ENCODE measurements at places on chromosomes 4 and X. TPM values are rescaled to one million over a fixed set of nuclear protein-coding genes. Genes with fewer than 3 reads are reported as not detected.

GRCh38 chr4:170849969-170850368 is 760.2 kb upstream of the AADAT start:
- no peaks in the 10 kb centered on the region for H3K36me3 ChIP-seq
- H3K4me3 ChIP-seq: no peak overlapping the region
- H3K4me1 ChIP-seq: no peaks in the 10 kb centered on the region

DNA sequence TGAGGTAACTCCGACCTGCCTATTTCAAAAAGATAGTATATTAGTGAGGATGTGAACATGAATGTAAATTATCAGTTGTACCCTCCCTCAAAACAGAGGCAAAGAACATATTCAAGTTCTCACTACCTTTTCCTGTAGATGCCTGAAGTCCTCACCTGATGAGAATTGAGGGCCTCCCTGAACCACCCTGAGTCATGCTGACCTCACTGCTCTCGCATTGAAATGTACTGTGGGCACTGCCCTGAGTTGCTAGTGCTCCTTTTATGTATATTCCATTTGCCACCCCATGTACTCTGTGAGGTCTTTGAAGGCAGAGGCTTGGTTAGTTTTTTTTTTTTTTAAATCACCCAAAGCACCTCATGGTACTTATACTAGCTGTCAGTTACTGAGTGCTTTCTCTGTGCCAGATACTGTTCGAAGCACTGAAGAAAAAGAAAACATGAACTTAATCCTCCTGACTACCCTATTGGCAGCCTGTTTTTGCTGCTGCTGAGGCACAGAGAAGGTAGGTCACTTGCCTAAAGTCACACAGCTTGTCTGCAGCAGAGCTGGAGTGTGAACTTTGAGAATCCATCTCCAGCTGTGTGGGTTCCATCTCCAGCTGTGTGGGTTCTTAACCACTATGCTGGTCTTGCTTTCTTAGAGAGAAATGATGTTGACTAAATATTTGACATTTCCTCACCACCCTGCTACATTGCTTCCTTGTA is 253.1 kb upstream of the GPC4 start:
- no peak overlapping the region for H3K27ac ChIP-seq
- no peak overlapping the region for H3K4me3 ChIP-seq
- no peaks in the 10 kb centered on the region for H3K36me3 ChIP-seq
- no peaks in the 10 kb centered on the region for H3K4me1 ChIP-seq
- no peak for DNase-seq

DNA sequence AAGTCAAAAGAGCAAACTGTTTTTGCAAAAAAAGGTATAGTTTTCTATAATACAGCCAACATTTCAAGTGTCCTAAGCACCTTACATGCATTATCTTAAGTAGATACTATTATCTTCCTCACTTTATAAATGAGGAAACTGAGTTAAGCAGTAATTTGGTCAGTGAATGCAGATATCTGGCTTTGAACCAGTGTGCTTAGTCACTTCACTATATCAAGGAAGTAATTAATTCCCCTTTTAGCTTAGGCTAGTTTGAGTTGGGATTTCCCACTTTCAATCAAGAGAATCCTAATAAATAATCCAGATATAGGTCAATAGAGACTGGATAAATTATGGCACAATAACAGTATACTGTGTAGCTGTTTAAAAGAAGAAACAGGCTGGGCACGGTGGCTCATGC is 14.8 kb downstream of the SPINK2 start:
- no peaks in the 10 kb centered on the region for H3K36me3 ChIP-seq
- no peak overlapping the region for H3K4me3 ChIP-seq
- no peak for DNase-seq
- H3K27ac ChIP-seq: no peak overlapping the region
- H3K27me3 ChIP-seq: no peaks in the 10 kb centered on the region
- no peaks in the 10 kb centered on the region for H3K4me1 ChIP-seq

GRCh38 chrX:75421688-75422230 is 101.1 kb downstream of the ZDHHC15 start:
- H3K27ac ChIP-seq: no peak overlapping the region
- DNase-seq: no peak
- no peak overlapping the region for H3K4me3 ChIP-seq
- no peaks in the 10 kb centered on the region for H3K27me3 ChIP-seq

The GLUD2 gene
- 1.1 TPM for total RNA-seq

The TMPRSS11E gene
- not detected for total RNA-seq
